ENCODE measurements at places on chromosomes 7 and 10.

GRCh38 chr10:129278686-129279085 is 188.4 kb upstream of the MGMT start:
- DNase-seq = no peak

GRCh38 chr7:37709631-37710509 is 26.3 kb downstream of the GPR141 start:
- DNase-seq = no peak

DNA sequence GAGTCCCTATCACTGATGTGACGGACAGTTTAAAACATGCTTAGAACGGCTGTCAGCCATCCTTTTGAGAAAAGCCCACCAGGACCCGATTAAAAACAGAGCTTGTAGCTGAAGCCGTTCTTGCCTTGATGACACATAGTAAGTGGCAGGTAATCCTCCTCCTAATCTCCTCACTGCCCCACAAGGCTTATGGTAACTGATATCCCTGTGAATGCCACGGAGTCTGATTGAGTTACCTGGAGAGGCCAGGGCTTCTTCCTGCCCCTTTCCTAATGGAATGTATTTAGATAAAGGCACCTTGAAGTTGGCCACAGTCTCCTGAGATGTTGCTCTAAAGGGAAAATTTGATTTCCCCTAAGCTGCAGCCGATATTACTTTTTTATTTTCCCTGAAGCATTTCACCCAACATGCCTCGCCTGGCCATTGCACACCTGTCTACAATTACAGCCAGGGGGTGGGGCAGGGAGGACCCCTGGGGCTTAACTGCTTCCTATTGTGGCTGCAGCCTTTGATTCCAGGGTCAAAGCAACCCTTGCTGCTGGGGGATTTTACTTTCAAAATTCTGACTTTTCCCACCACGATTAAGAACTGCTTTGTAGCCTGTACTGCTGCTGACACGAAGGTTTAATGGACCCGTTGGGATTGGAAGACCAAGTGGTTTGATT is 169.0 kb upstream of the GPR26 start:
- no peak for DNase-seq

- DNase-seq = no peak
Measured at GRCh38 chr7:91618776-91619765, 261.4 kb downstream of the MTERF1 start.

GRCh38 chr10:1056326-1057105 is at the start of gene WDR37:
Gene WDR37 (plus strand): TSS chr10:1056385. CDS start chr10:1072156, 15,771 bp downstream.
- peak; percentile 56 for DNase-seq

DNA sequence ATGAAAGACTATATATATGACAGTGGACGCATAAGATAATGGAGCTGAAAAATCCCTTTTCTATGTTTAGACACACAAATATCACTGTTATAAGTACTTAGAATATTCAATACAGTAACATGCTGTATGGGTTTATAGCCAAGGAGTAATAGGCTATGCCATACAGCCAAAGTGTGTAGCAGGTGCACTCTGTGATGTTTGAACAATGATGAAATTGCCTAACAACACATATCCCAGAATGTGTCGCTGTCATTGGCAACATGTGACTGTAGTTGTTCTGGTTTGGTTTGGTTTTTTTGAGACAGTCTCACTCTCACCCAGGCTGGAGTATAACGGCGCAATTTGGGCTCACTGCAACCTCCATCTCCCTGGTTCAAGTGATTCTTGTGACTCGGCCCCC is 26.1 kb downstream of the NOM1 start:
- DNase-seq = no peak

DNA sequence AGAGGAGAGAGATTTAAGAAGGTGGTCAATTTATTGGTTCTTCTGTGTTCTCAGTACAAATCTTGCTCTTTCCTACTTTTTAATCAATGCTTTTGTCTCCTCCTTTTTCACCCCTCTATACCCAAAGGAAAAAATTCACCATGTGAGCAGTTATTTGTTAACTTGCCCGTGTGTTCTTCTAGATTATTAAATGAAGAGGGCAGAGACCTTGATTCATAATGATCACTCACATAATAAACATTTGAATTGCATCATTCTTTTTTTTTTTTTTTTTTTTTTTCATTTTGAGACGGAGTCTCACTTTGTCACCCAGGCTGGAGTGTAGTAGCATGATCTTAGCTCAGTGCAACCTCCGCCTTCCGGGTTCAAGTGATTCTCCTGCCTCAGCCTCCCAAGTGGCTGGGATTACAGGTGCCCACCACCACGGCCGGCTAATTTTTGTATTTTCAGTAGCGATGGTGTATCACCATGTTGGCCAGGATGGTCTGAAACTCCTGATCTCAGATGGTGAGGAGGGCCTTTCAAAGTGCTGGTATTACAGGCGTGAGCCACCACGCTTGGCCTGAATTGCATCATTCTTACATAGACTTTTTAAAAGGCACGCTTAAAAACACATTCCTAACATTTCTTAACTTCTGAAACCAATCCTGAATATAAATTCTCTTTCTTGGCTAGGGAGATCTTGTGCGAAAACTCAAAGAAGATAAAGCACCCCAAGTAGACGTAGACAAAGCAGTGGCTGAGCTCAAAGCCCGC is 3.6 kb downstream of the GARS1 start:
- peak; percentile 15 for DNase-seq

DNA sequence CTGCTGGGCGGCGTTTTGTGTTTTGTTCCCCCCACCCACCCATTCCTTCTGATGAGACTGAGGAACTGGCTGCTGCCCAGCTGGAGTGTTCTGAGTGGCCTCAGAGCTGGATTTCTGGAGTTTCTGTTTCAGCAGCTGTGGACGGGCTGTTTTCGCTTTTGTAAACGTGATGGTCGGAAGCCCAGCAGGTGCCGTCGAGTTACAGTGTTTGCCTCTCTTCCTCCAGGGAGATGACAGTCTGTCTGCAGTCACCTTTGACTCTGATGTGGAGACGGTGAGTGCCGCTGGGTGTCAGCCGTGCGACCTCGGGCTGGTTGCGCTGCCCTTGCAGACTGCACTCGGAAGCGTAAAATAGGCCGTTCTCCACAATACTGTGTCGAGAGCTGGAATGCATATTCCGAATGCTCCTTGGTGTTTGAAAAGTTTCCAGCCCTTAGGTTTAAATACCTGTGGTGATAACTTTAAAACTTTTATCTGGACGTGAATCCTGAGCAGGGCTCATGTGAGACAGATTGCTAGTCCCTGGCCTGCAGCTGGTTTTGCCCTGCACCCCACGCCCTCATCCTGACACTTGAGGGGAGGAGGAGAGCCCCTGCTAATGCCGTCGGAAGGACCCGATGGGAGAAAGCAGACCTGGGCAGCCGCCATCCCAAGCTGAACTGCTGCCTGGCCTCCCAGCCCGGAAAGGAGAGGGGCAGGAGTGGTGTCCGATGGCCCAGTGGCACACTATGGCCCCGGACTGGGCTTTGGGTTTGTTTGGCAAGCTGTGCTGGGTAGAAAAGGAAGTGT is 8.3 kb downstream of the IQCE start:
- DNase-seq = no peak

GRCh38 chr10:1603181-1603580 is 134.1 kb downstream of the ADARB2 start:
- no peak for DNase-seq

- no peak for DNase-seq
Measured at GRCh38 chr10:10803278-10803677, 214.4 kb upstream of the CELF2 start.

- DNase-seq = no peak
Measured at GRCh38 chr10:121449482-121449924, 148.7 kb downstream of the FGFR2 start.

DNA sequence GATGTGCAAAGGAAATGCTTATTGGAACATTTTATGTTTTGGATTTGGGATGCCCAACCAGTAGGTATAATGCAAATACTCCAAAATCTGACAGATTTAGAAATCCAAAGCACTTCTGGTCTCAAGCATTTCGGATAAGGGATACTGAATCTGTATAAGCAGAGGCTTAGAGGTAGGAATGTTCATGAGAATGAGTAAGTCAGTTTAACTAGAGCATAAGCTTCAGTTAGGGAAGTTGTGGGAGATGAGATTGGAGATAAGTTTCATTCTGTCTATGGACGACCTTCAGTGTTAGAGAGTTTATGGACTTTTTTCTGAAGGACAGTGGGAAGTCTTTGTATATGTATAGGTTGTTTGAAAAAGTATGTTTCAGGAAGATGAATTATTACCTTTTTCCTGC is 10.4 kb downstream of the TAX1BP1 start:
- DNase-seq = peak; percentile 17

DNA sequence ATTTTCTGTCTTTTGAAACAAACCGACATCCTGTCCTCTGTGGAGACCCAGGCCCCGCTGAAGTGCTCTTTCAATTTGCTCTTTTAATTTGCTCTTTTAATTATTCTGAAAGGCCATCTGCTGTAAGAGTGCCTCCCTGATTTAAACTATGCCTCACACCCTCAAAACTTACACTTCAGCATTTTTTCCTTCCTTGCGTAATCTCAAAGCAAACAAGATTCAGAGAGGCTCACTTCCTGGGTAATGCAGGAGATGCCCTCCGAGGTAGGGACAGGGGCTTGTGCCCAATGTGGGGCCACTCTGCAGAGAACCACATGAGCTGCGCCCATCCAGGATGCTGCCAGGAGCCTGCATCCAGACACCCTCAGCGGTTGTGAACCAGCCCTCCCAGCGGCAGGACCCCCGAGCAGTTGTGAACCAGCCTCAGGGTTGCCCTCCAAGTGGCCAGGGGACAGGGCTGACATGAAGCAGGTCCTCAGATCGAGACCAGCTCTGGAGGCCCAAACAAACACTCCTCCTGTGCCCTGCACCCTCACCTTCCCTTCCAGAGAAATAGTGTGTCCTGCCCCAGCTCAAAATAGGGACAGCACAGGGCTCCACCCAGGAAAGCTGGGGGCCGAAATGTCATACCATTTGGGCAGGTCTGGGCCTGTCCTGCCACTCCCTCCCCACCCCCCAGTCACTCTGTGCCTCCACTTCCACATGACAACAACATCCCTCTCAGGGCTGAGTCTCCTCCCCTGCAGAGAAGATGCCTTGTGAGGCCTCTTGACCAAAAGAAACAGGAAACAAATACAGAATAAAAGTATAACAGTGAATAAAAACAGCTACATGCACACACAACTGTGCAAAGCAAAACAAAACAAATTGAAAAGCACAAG is 190.4 kb downstream of the PTPRN2 start:
- DNase-seq = peak; percentile 45

GRCh38 chr10:88652616-88653015 is 11.6 kb upstream of the LIPF start:
- no peak for DNase-seq

GRCh38 chr10:113080925-113081229 is 130.8 kb downstream of the TCF7L2 start:
- no peak for DNase-seq

DNA sequence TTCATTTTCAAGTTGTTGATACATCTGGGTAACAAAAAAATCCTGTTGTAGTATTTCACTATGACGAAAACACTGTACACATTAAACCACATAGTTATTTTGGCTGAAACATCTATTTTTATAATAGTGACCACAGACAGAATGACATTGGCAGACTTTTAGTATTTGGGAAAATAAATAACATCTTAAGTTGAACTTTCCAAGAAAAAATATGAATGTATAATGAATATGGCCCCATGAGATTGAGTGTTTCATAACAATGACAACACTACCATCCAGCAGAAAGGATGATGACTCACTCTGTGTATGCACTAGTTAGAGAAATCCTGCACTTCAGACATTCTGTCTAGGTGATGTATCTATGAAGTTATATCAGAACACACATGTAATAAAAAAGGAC is 118.1 kb downstream of the SEMA3D start:
- peak; percentile 53 for DNase-seq

GRCh38 chr7:112669306-112669705 is 120.9 kb downstream of the TMEM168 start:
- no peak for DNase-seq

DNA sequence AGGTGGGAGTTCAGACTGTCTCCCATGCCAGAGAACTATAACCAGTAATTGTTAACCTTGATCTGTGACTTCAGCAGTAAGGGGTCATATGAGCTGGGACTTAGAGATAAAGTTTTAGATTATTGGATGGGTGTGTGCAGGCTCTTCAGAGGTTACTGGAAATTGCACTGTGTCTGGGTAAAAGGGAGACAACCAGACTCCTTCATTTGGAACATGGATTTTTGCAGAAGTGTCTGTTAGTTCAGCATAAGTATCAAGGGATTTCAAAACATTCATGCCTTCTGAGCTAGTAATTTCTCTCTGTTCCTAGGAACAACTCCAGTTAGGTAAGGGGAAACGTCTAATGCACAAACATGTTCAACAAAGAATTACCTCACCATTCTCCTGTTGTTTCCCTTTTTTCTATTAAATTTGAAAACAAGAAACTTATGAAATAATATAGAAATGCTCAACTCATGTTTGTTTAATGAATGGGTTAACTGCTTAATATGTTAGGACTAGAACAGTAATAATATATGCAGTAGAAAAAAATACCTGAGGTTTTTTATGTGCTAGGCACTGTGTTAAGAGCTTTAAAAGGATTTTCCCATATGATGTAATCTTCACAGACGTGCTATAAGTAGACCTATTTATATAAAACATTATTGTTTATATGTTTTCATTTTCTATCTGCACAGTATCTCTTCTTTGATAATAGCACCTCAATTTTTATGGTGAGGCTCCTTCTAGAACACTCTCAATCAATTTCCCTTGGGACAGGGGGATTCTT is 233.0 kb downstream of the CACNA2D1 start:
- no peak for DNase-seq

GRCh38 chr10:86945361-86946212 is 11.8 kb downstream of the MMRN2 start:
- no peak for DNase-seq

DNA sequence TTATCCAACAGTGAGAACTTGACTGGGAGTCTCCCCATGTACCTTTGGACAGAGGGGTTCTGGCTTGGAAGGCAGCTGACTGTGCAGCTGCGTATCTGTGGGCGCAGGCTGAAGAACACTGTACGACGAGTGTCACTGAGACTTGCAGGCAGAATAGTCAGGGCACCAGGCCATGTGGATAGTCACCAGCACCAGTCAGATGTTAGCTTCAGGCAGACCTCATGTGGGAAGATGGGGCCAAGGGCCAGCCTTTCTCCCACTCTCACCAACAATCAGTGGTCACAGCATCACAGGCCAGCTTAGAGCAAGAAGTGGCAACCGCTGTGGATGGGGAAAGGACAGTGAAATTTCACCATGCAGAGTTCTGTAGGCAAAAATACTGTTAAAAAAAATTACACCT is 43.4 kb upstream of the GJD4 start:
- no peak for DNase-seq

DNA sequence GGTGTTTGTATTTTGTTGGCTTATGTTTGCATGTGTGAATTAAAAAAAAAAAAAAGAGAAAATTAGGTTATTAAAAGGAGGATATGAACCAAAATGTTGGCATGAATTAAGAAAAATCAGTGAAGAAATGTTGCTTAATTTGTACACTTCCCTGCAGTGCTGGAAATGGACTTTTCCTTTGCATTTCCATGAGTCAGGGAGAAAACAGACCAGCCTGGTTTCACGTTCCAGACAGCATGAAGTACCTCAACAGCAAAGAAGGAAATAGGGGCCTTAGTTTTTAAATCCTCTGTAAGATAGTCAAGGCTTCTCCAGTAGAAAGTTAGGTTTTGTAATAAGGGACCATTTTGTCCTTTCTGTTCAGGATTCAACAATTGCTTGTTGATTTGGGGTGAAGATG is 159.7 kb downstream of the CELF2 start:
- DNase-seq = no peak
